T1000 (cell line): ENCODE measurements at places on chromosomes 2 and 18.

DNA sequence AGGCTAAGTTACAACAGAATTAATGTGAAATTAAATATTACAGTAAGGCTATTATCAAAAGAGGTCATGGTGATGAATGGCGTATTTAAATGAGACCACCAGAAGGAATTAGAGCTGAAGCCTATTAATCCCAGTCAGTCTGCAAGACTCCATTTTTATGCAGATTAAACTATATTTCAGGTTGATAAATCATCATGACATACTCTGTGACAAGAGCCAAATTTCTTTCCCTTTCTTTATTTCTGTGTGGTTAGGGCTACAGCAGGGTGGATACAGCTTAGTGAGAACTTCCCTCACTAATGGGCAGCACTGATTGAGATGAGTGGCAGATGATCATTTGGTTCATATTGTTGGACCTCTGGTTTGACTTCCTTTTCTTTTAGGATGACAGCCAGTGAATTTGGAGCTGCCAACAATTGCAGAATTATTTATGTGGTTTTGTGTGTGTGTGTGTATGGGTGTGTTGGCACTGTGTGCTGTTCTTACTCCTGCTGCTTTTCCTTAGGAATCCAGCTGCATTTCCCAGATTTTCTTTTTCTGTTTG, 481.3 kb downstream of the PIK3C3 start:
- no peak for DNase-seq

- DNase-seq, result no peak
These were observed 907.2 kb upstream of the CDH2 start for GRCh38 chr18:29084120-29084519.

DNA sequence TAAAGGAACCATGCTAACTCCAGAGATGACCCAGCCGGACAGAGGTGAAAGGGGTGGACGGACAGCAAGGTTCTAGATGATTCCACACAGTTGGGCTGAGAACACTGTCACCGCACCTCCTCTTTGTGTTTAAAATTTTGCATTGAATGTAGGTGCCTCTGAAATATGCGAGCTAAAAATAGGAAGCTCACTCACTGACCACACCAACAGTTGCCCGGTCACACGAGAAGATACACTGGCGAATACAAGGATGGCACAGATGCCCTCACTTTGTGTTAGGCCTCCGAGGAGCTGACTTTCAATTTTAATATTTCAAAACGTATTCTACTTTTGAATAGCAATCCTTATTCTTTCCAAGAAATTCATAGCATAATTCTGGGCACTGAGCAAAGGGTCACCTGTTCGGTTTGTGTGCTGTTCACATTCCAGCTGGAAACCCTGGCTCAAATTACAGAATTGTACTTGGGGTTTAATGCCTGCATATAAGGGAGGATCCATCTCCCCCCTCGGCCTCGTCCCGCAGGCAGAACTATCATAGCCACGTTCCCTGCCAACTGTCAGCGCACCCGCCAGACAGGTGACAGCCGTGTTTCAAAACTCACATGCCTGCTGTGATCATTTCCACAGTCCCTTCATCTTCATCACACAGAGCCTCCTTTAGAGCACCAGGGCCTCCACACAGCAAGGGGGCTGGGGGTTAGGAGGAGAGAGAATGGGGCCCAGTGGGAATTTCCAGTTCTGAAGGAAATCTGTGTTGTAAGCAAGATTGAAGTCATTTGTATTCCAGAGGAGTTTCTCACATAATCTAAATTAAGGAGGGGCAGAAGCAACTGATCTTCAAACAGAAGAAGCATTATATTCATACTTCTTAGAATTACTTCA, 48.2 kb downstream of the ADI1 start:
- no peak for DNase-seq

DNA sequence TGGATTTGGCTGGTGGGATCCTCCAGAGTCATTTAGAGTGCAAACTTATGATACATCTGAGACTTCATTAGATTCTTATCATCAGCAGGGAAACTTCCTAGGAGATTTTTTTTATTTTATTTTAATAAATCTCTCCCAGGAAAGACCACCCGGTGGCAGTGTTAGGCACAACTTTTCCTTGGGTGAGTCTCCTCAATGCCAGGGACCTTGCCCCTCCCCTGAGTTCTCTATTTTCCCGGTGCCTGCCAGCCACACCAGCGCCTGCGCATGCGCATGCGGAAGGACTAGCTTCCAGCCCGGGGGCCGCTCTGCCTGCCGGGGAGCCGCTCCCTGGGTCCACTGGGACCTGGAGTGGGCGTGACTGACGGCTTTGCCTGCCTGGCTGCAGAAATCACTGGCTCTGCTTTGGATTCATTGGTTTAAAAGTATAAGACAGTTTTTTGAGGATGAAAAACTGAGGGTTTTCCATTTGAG, 86.6 kb downstream of the TMEM182 start:
- peak; percentile 93 for DNase-seq

- DNase-seq, result no peak
These were observed 121.4 kb upstream of the SLC14A2 start for GRCh38 chr18:45493830-45494229.

GRCh38 chr2:113240915-113241911, 37.5 kb downstream of the PAX8 start:
- DNase-seq, result peak; percentile 94

DNA sequence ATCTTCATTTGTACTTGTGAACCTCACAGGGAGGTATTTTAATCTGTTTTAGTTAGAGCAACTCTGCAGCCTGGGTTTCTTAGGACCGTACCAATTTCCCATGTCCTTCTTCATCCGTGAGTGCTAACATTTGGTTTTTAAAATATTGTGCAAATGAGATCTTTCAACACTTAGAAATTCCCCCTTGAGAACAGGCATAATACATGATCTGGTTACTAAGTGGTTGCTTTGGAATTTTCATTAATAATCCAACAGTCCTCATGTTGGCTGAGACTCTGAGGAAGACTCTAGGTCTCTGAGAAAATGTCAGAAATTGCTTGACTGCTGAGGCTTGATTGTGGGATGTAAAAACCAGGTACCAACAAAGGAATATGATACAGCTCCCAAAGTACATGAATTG, 125.6 kb upstream of the CDCA7 start:
- DNase-seq, result no peak

- DNase-seq, result no peak
These were observed 4.7 kb upstream of the KCNK3 start for GRCh38 chr2:26687801-26688200.

DNA sequence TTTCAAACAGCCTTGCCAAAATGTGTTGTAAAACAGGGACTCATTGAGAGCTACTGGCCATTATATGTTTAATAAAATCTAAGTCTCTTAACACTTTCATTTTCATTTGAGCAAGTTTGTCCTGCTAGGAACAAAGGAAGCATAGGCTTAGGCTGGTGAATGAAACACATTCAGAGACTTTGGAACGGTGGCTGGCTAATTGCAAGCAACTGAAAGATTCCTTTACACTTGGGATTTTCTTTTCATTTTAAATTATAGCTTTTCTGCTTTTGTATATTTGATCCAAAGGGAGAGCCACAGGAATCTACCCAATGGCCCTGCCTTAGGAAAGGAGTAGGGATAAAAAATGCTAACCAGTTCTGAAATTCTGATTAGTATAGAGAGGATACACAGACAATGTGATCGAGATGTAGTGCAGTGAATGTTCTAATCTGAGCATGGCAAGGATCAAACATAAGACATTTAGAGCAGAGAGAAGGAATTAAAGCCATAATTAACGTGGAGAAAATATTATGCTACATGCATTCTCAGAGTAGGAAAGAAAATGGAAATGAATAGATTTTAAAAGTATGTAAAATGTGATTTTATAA, 911.4 kb upstream of the SLC39A10 start:
- no peak for DNase-seq

GRCh38 chr18:12929477-12930083, 18.2 kb upstream of the SEH1L start:
- no peak for DNase-seq
